ENCODE measurements at places on chromosomes 16 and 17. TPM values are rescaled to one million over a fixed set of nuclear protein-coding genes. Genes with fewer than 3 reads are reported as not detected.

- DNase-seq: no peak
Observed at GRCh38 chr17:67633751-67634211, 84.0 kb upstream of the NOL11 start.

GRCh38 chr16:30949650-30950515 lies 1.0 kb downstream of the ORAI3 start:
- peak; percentile 84 for DNase-seq

- DNase-seq: no peak
Observed at GRCh38 chr17:69764146-69764545, 310.9 kb upstream of the KCNJ16 start.

DNA sequence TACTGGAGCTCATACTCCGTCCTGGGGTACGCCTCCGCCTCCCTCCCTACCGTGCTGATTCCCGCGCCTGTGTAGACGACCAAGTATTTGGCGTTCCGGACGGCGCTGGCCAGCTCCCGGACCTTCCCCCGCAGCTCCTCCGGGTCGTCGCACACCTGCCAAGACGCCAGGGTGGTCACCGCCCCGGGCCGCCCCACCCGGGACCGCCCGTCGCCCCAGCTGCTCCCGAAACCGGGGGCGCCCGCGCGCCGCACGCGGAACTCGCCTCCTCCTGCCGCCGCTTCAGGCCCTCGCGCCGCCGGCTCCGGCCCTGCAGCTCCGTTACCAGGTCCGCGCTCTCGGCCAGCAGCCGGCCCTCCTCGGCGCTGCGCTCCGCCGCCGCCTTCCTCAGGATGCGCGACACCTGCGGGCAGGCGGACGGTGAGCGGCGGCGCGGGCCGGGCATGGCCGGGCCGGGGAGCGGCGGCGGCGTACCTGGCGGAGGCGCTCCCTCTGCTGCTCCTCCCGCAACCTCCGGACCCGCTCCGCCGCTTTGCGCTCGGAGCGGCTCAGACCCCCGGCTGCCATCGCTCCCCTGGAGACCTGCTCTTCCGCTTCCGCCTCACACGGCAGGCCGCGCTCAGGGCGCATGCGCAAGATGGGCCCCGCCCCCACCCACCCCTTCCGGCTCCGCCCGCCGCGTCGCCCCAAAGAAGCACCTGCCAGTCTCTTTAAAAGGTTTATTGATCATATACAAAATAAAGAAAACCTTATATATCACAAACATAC lies at the start of gene SIRT7:
SIRT7 (minus strand) TSS at position 612 of the 768 bp plus-strand sequence; CDS start at position 567, 45 bp downstream.
- peak; percentile 91 for DNase-seq

- no peak for DNase-seq
Observed at GRCh38 chr16:81505011-81505661, 60.5 kb downstream of the CMIP start.

DNA sequence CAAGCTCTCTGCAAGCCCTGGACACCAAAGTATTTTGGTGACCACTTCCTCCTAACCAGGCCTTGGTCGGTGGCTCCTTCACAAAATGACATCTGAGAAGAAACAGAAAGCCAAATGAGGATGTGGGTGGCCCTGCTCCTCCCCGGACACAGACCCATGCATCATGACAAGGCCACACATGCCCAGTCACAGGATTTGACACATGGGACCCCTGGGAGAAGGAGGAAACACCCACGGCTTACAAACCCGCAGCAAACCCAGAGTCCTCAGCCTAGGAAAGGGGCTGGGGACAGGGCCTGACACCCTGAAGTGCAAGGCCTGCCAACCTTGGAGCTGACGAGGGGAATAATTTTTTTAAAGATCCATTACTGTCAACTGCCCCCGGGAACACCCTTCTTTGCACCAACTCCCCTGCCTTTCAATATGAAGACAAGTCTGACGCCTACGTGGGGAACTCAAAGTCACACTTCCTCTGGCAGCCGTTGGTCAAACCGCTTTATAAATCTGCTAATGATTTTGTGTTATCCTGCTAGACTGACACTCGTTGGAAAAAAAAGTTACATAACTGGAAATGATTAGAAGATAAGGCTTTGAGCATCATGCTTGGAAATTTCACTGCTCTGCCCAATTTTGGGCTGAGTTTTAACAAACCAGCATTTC lies 41.3 kb downstream of the GAS7 start:
- DNase-seq: no peak

DNA sequence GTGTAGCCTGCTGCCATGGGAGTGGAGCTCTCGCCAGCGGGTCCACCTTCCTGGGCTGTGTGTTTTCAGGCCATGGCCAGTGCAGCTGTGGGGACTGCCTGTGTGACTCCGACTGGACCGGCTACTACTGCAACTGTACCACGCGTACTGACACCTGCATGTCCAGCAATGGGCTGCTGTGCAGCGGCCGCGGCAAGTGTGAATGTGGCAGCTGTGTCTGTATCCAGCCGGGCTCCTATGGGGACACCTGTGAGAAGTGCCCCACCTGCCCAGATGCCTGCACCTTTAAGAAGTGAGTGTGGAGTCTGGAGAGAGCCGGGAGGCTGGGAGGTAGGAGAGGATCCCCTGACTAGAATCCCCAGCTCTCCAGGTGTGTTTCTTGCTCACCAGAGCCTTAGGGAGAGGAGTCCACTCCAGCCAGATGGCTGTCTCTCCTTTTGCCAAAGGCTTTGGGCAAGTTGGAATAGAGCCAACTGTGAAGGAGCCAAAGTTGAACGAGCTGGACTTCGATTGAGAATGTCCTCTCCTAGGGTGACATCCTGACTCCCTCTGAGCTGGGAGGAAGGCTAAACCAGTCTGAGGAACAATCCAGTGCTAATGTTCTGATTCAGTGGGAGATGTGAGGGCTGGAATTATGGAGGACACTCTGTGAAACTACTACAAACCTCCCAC lies 24.4 kb upstream of the EFCAB13 start:
- DNase-seq: no peak

APPBP2 gene
- polyA plus RNA-seq: 42.6 TPM

GRCh38 chr17:17757391-17757791 lies 76.1 kb downstream of the RAI1 start:
- no peak for DNase-seq

GGT6 gene
- not detected for polyA plus RNA-seq

SPATA20 gene
- 108 TPM for polyA plus RNA-seq

UTS2R gene
- polyA plus RNA-seq: not detected
